ENCODE measurements at places on chromosomes 16 and 17.

GRCh38 chr16:89365996-89366395, 124.4 kb downstream of the ANKRD11 start:
- DNase-seq: no peak

GRCh38 chr17:8696426-8696825, 48.2 kb downstream of the CCDC42 start:
- DNase-seq: no peak

- DNase-seq: no peak
These were observed 200.8 kb downstream of the PRKCB start for GRCh38 chr16:24036614-24037013.

- no peak for DNase-seq
These were observed 59.8 kb upstream of the NLRP1 start for GRCh38 chr17:5644065-5644464.

GRCh38 chr16:67946128-67946569, 2.2 kb upstream of the LCAT start:
- DNase-seq: no peak

GRCh38 chr17:43984521-43984920, 19.9 kb upstream of the NAGS start:
- DNase-seq: no peak

DNA sequence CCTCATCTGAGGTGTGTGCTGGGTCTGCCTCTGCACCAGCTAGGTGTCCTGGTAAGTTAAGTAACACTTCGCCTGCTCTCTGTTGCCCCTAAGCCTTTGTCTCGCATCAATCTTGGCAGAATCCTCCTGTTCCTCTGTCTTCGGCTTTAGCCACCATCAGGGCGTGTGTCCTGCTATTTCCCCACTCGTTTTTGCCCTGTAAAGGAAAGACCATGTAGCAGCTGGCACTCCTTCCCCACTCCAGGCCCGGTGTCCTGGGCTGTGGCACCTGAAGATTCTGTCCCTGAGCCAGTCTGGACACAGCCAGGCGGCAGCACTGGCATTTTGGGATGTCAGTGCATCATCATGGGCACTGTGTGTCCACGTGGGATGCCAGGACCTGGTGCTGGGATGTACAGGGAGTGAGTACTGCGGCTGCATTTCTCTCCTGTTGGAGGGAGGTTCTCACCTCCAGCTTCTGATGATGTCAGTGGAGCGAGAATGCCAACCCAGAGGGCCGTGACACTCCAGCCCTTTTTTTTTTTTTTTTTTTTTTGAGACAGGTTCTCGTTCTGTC, 26.2 kb upstream of the FOXK2 start:
- DNase-seq: no peak

- no peak for DNase-seq
These were observed 961 bp downstream of the FGF11 start for GRCh38 chr17:7440113-7440833.

- DNase-seq: no peak
These were observed at the start of gene ITPRIPL2 for GRCh38 chr16:19113577-19114358. ITPRIPL2 (plus strand) TSS chr16:19113964; CDS start chr16:19114462, 498 bp downstream.
